IMR-90 (cell line): ENCODE measurements at places on chromosomes 12 and 14.

GRCh38 chr12:112419297-112420133, 768 bp downstream of the PTPN11 start:
- DNase-seq: peak; percentile 82

GRCh38 chr12:128076188-128076587, 190.8 kb upstream of the TMEM132C start:
- no peak for DNase-seq

DNA sequence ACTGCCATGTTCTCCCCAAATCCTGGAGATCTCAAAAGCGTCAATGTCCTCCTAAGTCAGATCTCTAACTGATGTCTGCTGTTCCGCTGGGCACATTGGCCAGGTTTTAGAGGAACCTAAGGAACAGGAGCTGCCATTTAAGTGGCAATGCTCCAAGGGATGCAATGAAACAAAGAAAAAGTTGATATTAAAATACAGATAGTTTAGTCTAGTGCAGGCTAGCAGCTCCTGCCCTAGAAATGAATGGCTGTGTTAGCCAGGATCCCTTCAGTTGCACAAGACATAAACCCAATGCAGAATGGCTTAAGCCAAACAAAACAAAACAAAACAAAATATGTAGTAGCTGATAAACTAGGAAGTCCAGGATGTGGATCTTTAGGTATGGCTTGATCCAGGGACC, 144.1 kb downstream of the HMGA2 start:
- DNase-seq: no peak

GRCh38 chr14:68079941-68080697, 260.5 kb downstream of the RAD51B start:
- peak; percentile 47 for DNase-seq

DNA sequence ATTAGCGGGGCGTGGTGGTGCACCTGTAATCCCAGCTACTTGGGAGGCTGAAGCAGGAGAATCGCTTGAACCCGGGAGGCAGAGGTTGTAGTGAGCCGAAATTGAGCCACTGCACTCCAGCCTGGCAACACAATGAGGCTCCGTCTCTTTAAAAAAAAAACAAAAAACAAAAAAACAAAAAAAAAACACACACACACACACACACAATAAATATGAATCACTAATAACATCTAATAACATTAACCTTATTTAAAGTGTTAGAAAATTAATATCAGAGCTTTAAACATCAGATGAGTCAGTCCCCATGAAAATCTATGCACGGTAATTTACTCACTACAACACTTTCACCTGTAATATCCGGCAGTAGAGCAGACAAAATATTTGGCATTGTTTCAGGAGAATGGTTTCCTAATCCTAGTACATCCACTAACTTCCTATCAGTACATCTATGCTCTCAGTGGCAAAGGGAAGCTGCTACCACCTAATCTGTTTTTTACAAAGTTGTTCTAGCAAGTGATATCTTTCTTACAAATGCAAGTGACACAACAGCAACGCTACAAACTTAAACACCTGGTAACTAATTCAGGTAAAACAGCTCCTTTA, 36.2 kb downstream of the MED13L start:
- no peak for DNase-seq

GRCh38 chr12:96395236-96395635, 5.0 kb downstream of the CDK17 start:
- DNase-seq: no peak
